ENCODE measurements at places on chromosomes 5 and 9.
A peak's percentile ranks its signal among the peaks of the same experiment; 100 is the strongest.

DNA sequence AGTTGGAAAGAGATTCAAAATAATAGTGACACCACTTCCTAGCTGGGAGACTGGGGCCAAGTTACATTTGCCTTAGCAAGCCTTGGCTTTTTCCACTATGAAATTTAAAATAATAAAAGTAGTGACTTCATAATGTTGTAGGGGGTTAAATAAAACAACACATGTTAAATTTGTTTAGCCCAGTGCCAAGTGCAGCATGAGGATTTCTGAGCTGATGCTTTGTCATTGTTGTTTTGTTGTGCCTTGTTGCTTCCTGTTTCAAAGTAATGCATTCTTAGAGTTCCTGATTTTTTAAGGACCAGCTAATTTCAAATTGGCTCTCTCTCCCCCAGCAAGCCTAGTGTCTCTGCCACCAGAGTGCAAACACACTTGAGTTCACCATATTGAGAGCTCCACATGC, 270.7 kb upstream of the PAPPA start:
- DNase-seq, result no peak

- DNase-seq, result no peak
Measured at GRCh38 chr5:62197697-62198096, 108.3 kb upstream of the KIF2A start.

DNA sequence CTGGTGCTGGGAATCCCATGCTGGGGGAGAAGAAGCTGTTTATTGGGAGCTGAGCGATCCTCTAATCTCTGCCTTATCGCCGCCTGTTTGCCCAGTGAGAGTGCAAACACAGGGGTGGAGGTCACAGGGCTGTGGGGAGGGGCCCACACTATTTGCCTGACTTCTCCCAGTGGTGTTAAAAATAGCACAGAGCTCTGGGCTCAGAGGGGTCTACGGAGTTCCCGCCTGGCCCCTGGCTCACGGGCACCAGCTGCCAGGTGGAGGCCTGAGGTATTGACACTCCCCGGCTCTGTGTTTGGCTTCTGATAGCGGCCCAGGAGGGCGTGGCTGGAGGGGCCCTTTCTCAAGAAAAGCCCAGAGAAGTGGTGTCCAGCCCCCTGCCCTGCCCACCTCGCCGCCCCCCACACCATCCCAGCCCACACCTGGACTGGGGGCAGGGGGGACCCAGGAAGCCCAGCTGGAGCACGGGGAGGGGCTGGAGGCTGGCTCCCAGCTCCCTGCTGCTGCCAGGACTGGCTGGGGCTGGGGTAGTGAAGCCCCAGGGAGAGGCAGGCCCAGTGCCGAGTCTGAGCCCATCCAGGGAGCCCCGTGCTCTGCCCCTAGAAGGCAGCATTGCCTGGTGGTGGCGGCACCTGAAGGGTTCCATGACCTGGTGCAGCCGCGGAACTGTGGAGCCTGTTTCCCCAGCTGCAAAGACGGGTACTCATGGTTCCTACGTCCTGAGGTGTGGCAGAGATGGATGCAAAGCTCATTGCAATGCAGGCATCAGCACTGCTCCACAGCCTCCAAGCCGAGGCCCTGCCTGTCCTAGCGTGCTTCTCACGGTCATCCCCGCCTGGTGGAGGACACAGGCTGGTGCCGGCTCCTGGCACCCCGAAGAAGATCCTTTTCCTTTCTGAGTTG, 35.7 kb upstream of the EGFL7 start:
- DNase-seq, result no peak

DNA sequence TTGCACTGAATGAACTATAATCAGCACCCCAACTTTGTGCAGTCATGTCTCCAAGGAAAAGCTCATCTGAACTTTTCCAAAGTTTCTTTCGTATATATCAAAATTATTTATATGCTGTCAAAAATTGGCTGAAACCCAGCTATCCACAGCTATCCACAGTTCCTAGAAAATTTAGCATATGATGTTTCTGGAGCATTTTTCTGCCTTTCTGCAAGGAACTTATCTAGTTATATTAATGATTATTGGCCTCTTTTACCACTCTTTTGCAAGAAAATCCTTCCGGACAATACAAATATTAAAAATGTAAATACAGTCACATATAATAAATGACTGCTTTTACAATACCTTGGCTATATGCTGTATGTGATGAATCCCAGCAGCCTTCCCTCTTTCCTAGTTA, 270.2 kb downstream of the TMEM167A start:
- DNase-seq, result no peak

GRCh38 chr5:113507601-113508000, 5.9 kb upstream of the YTHDC2 start:
- no peak for DNase-seq

DNA sequence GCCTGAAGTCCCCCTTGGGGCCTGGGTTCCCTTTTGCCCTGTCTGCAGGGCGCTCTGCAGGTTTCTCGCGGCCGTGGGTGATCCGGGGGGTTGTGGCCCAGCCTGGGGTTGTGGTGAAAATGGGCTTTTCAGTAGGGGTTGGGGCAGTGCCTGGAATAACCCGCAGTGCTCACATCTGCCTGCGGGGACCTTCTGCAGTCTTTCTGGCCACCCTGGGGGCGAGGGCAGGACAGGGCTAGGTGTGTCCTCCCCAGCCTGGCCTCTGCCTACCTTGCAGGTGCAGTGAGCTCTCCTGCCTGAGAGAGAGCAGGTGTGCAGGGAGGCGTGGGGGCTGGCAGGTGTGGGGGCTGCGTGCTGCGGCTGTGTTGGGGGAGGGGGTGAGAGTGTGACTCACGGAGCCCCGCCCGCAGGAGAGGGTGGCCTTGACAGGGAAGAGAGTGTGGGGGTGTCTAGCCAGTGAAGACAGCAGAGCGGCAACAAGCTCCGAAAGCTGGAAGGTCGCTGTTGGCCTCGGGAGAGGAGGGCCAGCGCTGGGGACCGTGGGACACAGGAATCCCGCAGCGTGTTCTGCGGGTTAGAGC, 131.4 kb downstream of the MRPL36 start:
- no peak for DNase-seq

- DNase-seq, result no peak
Measured at GRCh38 chr5:6755519-6755918, 42.3 kb downstream of the TENT4A start.

DNA sequence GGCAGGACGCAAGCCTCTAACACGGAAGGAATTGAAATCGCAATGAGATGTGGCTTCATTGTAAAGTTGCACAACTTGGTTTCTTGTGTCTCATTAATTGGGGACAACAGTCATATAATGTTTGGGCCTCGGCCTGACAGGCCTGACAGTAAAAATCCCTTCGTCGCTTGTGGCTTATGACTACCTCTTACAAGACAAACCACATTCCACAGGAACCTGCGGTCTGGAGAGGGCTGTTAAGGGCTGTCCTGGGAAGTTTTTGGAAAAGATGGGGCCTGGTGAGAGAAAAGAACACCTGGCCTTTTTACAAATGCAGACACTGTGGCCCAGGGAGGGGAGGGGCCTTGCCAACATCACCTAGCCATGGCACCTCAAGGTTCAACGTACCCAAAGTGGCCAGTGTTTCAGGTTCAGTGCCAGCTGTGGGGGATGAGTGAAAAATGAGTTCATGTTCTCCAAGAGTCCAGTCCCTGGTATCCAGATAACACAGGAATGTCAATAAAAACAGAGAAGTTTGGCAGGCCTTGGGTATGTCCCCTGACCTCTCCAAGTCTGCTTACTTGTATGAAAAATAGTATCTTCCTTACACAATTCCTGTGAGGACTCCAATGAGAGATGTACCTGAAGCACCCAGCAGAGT, 22.2 kb downstream of the SHB start:
- DNase-seq, result no peak

GRCh38 chr9:75891771-75892215, 1.3 kb downstream of the PCSK5 start:
- DNase-seq, result peak; percentile 68

- no peak for DNase-seq
Measured at GRCh38 chr9:106922026-106922425, 59.1 kb downstream of the ZNF462 start.

GRCh38 chr9:21357479-21358460, 7.1 kb upstream of the IFNA6 start:
- DNase-seq, result no peak
